ENCODE measurements at places on chromosomes 16 and 17.
A peak's percentile ranks its signal among the peaks of the same experiment; 100 is the strongest.

GRCh38 chr17:46147296-46147695 lies 45.9 kb downstream of the KANSL1 start:
- no peak for DNase-seq

DNA sequence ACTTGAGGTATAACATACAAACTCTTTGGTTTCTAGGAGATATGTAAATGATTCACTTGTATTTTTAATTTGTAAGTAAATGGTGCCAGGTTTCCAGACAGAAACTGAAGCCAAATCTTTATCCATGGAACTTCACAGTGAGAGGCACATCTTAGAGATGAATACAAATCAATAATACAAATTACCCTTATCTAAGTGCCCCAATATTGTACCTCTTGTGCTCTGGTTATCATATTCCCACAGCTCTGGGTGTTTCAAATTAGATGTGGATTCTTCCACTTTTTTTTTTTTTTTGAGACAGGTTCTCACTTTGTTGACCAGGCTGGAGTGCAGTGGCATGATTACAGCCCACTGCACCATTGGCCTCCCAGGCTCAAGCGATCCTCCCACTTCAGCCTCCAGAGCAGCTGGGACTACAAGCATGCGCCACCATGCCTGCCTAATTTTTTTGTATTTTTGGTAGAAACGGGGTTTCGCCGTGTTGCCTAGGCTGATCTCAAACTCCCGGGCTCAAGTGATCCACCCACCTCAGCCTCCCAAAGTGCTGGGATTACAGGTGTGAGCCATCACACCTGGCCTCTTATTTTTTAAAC lies 38.0 kb upstream of the DHX40 start:
- DNase-seq = no peak

- no peak for DNase-seq
Observed at GRCh38 chr16:6643080-6643686, 689.5 kb upstream of the RBFOX1 start.

- no peak for DNase-seq
Observed at GRCh38 chr17:49471089-49471683, 23.9 kb upstream of the NGFR start.

DNA sequence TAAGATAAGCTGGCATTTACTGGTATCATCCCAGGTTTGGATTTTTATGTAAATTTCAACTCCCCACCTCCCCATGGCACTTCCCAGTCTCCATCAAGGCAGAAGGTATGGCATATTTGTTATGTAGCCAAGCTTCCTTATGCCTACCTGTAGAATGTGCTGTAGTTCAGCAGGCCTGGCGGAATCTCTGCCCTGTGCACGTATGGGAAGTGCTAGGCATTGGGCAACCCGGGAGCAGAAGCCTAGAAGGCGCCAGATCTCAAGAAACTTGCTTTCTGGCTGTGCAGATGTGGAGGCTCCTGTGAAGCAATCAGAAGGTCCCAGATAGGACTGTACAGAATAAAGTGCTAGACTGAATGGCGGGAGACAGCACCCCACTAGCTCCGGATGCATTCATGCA lies 64.7 kb downstream of the SNX20 start:
- DNase-seq = no peak

- no peak for DNase-seq
Observed at GRCh38 chr17:65535777-65536572, 25.5 kb downstream of the AXIN2 start.

DNA sequence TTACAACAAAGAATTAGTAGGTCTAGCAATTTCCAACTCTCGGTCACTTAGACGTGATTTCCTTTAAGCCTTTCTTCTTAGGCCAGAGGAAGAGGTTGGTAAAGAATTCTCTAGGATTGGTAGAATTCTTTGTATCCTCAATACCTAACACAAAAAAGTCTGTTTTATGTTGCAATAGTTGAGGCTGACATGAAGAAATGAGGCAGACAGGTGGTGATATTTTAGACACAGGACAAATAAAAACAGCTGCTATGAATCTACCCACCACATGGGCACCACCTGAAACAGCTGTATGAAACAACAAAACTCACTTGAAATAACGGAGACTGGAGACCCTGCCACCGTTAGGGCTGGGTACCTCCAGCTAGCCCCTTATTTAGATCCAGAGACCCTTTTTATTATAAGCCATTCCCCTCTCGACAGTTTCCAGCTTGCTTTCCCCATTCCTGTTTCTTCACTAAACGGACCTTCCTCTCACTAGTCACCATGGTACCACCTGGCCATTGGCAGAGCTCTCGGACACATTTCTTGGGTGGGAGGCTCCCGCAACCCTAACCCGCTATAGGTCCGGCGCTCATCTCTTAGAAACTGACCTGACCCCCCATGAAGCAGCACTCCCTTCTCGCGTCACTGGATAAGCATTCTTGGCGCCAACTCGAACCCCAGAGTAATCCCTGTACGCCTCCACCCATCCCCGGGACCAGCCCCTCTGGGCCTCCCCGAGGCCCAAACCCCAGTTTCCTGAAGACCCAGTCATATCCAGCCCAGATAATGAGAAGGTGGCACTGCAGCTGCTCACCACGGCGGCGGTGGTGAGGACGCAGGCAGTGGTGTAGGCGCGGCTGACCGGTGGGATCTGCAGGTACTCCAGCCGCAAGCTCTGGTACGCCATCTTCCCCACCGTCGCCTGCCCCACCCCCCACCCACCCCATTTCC lies at the start of gene DERL2:
Gene DERL2 (minus strand): TSS at position 909 of the 936 bp plus-strand sequence. CDS start 17 bp downstream, at position 892.
- no peak for DNase-seq

DNA sequence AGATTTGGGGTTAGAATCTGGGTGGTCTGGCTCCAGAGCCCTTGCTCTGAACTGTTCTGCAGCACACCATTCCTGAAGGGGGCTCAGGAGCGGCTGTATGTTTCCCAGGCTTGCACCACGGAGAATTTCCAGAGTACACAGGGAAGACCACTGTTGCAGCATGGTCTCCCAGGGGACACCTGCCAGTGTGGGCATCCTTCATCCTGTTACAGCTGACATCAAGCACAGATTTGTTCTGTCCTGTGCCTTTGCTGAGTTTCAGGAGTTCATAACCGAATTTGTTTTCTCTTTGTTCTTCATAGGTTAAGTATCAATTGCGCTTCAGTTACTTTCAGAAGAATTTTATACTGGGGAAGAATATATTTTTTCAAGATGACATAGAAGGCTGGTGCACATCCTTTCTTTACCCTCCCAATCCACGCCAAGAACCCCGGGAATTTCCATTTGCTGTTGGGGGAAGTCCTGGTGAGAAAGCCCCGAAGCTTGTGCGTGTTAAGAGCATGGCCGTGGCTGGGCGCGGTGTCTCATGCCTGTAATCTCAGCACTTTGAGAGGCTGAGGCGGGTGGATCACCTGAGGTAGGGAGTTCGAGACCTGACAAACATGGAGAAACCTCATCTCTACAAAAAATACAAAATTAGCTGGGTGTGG lies 26.3 kb upstream of the ABCA3 start:
- DNase-seq = no peak

DNA sequence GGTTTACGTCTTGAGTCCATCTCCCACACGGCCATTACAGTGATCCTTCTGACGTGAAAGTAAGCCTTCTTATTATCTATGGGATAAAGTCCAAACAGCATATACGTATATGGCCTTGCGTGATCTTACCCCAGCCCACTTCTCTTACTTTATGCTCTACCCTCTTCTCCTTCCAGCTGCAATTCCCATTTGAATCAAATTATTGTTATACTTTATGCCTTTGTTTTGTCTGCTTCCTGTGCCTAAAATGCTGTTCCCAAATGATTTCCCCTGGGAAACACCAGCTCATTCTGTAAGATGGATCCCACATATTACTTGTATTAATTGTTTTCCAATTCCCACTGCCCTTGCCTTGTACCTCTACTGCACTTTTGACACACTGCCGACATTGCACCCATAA lies 11.2 kb downstream of the UQCRC2 start:
- DNase-seq = no peak

- DNase-seq = no peak
Observed at GRCh38 chr16:86306011-86306644, 204.2 kb upstream of the FOXF1 start.

- DNase-seq = no peak
Observed at GRCh38 chr16:19859166-19859565, 25.5 kb downstream of the GPRC5B start.

GRCh38 chr17:4908301-4908700 lies 5.4 kb upstream of the CHRNE start:
- DNase-seq = no peak

DNA sequence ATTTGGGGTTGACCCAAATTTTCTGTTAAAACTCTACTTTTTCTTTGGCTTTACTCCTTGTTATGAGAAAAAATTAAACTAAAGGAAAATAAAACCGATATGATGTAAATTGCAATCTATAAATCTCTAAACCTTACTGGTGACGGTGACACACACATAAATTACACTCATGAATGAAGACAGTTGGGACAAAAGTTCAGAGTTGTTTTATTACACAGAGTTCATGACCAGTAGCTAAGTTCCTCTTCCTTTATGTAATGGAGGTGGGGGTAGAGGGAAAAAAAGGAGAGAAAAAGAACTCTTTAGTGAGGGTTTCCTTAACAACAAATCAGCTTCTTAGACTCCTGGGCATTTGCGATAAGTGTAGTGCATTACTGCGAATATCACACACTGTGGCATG lies 220.7 kb downstream of the KCNJ2 start:
- no peak for DNase-seq

GRCh38 chr17:39400547-39401411 lies 647 bp downstream of the FBXL20 start:
- no peak for DNase-seq

DNA sequence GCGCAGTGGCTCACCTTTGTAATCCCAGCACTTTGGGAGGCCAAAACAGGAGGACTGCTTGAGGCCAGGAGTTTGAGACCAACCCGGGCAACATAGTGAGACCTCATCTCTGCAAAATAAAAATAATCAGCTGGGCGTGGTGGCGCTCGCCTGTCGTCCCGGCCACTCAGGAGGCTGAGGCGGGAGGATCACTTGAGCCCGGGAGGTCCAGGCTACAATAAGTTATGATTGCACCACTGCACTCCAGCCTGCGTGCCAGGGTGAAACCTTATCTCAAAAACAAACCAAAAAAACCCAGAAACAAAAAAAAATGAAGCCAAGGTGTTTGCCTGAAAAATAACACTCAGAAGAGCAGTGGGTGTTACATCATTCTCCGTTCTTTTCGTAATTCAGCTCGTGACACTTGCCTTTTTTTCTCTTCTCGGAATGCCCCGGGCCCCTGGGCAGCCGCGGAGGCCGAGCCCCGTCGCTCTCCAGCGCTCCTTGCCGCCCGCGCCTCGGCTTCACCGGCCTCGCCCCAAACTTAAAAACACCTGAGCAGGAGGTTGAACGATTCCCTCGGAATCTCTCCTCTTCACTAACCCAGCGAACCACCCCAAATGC lies 17.0 kb downstream of the PRCD start:
- DNase-seq = no peak

DNA sequence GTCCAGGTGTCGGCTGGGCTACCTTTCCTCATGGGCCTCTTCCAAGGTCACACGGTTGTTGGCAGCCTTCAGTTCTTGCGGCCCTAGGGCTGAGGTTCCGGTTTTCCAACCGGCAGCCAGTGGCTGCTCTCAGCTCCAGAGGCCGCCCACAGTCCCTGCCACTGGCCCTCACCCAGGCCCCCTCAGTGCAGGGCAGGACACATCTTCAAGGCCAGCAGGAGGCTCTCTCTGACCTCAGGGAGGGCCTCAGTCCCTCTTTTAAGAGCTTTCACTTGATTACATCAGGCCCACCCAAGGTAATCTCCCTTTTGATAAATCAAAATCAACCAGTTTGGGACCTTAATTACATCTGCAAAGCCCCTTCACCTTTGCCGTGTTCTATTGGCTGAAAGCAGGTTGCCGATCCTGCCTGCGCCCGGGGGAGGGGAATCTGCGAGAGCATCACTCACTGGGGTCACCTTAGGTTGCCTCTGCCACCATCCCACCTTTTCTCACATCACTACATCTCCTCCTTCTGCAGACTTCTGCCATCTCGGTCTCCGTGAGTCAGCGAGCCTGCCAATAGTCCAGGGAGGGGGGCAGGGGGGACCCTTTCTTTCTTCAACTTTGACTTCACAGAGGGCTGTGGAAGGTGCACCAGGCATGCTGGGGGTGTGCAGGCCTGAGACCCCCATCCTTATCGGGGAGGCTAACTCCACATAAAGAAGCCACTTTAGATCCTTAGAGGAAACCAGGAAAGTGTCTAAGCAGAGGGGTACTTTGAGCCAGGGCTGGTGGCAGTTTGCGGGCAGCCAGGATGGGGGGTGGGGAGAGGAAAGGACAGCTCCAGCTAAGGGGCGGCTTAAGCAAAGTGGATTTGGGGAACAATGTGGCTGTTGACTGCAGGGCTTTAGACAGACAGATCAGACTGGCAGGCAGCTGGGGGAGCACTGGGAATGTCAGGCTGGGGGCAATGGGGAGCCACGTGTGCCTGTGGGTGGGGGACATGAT lies 28.8 kb upstream of the NXPH3 start:
- no peak for DNase-seq

DNA sequence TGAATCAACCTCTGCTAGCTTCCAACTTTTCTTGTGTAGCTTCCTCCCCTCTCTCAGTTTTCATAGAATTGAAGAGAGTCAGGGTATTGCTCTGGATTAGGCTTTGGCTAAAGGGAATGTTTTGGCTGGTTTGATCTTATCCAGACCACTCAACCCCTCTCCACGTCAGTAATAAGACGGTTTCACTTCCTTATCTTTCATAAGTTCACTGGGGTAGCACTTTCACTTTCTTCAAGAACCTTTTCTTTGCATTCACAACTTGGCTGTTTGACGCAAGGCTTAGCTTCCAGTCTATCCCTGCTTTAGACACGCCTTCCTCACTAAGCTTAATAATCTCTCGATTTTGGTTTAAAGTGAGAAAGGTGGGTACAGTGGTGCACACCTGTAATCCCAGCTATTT lies 29.7 kb upstream of the OR1A2 start:
- DNase-seq = no peak

GRCh38 chr16:69105501-69106361 lies at the start of gene HAS3:
HAS3 (plus strand) TSS chr16:69105653; CDS start chr16:69109396, 3,743 bp downstream.
- peak; percentile 38 for DNase-seq

DNA sequence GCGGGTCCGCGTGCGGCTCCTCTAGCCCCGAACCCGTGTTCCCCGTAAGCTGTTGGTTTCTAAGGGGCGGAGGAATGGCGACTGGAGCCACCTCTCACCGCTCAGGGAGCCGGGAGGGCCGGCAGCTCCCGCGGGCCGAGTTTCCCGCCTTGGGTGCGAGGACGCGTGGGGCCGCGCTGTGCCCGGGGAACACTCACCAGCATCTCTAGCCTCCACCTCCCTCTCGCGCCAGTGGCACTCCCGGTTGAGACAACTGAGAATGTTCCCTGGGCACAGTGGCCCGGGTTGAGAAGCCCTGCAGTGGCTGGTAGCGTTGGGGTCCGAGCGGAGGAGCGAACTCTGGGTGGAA lies 560 bp downstream of the TELO2 start:
- DNase-seq = no peak

GRCh38 chr17:58184986-58185761 lies 7.4 kb upstream of the EPX start:
- DNase-seq = no peak

GRCh38 chr16:80569440-80570105 lies 28.8 kb downstream of the DYNLRB2 start:
- DNase-seq = no peak

All from activated B cell treated with CpG ODN at 0.5 μM for 24 hours (primary cell).